Vagina (tissue), 2 donors: ENCODE measurements at places on chromosomes 2 and 18.

DNA sequence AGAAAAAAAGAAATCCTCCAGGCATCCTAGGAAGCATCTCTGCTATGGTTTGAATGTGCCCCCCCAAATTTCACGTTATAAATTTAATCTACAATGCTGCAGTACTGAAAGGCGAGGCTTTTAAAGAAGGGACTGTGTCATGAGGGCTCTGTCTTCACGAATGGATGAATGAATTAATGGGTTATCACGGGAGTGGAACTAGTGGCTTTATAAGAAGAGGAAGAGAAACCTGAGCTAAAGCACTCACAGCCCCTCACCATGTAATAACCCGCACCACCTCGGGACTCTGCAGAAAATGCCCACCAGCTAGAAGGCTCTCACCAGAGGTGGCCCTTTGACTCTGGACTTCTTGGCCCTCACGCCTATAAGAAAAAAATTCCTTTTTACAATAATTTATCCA lies 27.6 kb downstream of the RNU4ATAC start:
- DNase-seq, result no peak

- DNase-seq, result no peak
These were observed 13.5 kb upstream of the STK17B start for GRCh38 chr2:196184921-196185320.

- no peak for DNase-seq
These were observed 48.1 kb downstream of the SH3BP4 start for GRCh38 chr2:234999740-235000425.

DNA sequence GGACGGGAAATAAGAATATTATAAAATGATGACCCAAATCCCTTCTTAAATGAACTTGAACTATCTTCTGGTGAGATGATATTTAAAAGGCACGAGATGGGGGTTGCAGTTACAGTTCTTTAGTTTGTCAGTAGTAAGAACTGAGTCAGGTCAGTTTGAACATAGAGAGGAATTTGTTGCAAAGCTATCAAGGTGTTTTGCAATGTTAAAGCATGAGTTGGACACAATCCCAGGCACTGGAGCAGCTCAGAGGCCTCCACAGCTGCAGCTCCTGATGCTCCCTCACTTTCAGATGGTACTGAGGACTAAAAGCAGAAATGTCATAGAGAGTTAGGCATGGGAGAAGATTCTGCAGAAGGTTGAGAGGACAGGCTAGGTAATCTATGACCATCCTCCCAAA lies 236.0 kb downstream of the BCL2 start:
- no peak for DNase-seq

GRCh38 chr2:39445934-39446333 lies 8.8 kb upstream of the MAP4K3 start:
- no peak for DNase-seq

DNA sequence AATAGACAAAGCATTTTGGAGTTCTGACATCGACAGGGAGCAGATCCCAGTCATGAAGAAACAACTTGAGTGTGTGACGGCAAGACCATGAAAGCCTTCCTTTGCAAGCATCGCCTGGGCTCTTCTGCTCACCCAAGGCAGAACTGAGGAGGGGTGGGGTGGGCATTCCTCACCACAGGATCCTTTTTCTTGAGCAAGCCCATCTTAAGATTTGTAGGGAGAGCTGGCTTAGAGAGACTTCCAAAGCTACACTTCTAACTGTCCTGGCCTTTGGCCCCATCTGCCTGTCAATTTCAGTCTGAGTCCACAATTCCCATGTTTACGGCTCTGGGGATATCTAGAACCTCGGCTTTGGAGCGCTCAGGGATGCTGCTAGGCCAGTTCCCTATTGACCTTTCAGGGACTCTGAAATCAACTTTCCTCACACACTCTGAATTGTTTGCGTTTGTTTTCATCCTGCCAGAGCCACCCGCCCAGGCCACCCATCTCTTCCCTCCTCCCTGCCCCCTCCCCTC lies 3.7 kb downstream of the KLHL14 start:
- DNase-seq, result no peak

GRCh38 chr2:64860276-64860885 lies 128.8 kb upstream of the SLC1A4 start:
- DNase-seq, result no peak

- no peak for DNase-seq
These were observed 57.8 kb upstream of the ID2 start for GRCh38 chr2:8623958-8624591.

DNA sequence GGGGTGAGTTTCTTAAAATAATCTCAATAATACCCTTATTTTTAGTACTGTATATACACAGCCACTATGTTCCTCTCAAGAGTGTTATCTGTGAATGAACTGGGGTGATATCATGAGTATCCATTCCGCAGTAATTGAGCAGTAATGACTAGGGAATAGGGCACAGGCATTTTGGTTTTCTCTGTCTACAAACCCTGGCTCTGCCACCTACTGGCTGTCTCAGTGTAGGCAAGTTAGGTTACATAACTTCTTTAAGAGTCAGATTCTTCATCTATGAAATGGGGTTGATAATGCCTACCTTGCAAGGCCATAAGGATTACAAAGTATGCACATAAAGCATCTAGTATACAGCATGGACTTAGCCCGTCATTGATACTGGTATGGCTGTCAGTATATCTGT lies 555.8 kb downstream of the NRXN1 start:
- DNase-seq, result no peak

DNA sequence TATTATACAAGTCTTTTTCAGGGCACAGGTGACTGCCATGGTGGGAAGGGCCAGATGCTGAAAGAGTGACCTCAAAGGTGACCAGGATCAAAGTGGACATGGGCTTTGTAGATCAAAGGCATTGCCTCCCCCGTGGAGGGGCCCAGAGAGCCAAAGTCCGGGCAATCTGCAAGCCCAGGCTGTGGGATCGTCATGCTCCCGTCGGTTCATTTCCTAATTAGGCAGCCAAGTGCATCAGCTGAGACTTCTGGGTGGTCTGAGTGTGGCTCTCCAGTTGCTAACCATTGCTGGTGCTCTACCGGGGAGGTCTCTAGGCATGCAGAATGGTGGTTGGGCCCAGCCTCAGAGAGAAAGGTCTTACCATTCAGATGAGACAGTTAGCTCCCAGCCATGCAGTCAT lies 61.6 kb downstream of the TRIB2 start:
- DNase-seq, result no peak

DNA sequence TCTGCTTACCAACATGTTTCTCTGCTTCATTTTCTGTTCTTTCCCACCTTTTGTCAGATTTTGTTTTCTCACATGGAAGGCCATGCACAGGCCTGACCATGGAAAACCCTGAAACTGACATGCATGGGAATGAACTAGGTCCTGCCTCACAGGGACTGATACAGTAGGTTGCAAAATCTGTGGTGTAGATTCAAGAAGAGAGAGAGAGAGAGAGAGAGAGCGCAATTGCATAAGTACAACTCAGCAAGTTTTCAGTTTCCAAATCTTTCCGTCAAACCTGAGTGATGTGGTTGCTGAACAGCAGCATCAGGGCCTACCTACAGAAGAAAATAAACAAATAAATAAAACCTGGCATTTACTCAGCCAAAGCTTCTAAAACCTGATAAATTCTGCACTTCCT lies 87.5 kb upstream of the RNF152 start:
- no peak for DNase-seq

DNA sequence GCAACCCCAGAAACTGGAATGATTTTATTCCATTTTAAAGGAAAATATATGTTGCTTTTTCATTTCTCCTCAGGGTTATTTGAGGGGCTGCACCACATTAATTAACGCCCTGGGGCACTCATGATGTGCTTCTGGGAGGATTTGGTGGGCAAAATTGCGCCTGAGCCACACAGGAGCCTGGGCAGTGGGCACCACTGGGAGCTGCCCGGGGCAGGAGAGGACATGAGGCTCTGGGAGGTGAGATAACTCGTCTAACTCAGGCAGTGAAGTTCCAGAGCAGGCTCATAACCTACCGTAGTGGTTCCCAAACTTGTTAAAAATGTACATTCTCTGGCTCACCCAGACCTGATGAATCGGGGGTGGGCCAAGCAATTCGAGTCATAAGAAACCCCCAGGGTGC lies 68.3 kb downstream of the EDAR start:
- DNase-seq, result no peak

DNA sequence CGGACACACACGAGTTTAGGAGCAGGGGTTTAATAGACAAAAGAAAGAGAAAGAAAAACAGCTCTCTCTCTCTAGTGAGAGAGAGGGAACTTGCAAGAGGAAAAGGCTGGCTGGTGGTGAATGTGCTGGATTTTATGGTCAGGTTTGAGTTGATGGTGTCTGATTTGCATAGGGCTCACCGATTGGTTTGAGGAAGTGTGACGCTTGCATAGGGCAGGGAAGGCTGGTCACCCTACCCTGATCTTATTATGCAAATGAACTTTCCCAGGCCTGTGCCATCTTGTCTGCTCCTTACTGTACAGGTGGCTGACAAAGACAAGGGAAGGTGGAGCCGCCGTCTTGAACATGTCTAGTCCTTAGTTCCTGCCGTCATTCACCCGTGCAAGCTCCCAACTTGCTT lies 408.9 kb downstream of the RIT2 start:
- peak; percentile 96 for DNase-seq

DNA sequence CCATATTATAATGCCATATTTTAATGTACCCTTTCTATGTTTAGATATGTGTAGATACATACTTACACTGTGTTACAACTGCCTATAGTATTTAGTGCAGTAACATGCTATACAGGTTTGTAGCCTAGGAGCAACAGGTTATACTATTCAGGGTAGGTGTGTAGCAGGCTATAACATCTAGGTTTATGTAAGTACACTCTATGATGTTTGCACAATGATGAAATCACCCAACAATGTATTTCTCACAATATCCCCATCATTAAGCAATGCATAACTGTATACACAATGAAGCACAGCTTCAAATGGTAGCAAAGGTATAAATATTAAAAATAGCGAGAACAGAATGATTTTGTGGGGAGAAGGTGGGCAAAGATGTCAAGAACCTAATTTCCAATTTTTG lies 117.8 kb downstream of the DYM start:
- no peak for DNase-seq

- DNase-seq, result no peak
These were observed 455 bp upstream of the TLK1 start for GRCh38 chr2:171160956-171161740.

DNA sequence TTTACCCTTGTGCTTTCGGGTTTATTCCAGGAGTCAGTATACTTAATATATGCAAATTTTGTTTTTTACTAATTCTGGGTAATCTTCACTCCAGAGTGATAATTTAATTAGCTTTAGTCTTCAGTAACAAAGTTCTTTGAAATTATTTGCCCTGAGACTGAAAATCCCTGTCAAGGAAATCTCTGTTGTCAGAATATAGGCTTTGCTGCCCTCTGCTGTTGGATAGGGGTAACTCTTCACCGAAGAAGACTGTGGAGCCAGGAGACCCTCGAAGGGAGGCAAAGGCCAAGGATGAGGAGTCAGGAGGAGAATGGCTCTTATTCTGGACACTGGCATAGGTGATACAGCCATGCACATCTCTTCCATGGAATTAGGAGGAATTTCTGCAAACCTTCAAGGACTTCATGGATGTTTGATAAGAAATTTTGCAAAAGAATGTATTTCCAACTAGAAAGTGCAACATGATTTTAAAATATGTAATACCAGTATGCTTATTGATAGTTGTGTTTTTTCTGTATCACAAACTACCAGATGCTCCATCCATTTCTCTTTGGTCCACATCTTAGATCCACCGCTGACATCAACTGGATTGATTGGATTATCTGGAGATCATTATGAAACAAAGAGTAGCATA lies 182.3 kb downstream of the RDH14 start:
- no peak for DNase-seq

GRCh38 chr2:65788556-65788955 lies 356.2 kb upstream of the SPRED2 start:
- no peak for DNase-seq

GRCh38 chr2:10385933-10386773 lies 62.0 kb downstream of the ODC1 start:
- no peak for DNase-seq

DNA sequence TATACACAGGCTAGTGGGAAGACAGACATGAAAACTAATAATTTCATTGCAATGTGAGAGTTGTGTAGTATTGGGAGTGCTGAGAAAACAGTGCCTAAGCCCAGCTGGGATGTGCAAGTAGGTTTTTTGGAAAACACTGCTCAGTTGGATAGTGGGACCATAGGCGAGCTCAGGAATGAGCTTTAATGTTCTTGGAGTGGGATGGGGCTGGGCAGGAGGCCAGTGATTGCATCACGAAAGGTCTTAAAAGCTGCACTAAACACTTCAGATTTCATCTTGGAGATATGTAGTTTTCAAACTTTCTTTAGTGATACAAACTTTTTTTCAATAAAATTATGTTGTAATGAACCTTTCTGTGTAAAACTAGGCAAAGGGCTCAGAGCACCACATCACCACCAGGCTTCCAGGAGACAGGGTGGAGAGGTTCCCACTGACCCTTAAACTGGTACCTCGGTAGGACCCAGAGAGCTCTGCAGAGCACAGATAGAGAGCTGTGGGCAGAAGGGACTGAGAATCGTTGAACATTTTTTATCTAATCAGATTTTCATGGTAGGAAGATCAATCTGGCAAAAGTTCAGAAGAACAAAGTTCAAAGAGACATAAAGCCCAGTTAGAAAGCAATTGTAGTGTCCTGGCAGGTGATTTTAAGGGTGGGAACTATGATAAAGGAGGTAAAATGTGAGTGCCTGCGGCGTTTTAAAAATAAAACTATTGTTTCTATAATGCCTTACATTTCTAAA lies 176.2 kb downstream of the TRABD2A start:
- no peak for DNase-seq

DNA sequence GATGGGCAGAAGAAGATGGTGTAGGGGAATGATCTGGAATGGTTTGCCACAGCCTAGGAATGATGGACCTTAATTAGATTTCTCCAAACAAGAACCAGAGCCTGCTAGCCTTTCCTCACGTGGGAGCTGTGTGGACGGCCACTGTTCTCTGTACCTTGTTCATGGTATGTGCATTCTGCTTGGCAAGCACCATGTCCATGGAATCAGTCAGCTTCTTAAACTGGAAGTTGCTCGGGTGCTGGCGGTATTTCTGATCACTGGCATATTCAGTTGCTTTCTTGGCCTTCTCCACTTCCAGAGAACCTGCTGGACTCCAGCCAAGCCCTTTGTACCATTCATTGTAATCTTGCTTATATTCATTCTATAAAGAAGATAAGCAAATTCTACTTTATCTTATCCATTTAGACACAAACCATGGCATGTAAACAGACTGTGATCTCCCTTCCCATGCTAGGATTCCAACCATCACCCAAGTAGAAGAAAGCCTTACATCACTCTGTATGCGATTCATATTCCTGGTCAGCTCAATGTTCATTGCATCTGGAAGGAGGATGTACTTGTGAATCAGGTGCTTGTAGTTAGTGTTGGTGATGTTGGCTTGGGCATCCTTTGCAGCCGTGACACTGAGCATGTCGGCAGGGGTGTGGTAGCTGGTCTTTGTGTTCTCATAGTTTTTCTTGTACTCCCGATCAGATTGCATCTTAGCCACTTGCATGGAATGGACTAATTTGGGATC lies 78.4 kb downstream of the NEB start:
- no peak for DNase-seq

- no peak for DNase-seq
These were observed 298.1 kb downstream of the TGIF1 start for GRCh38 chr18:3748086-3748485.

GRCh38 chr18:53551868-53552426 lies 672.5 kb downstream of the MBD2 start:
- no peak for DNase-seq
